ENCODE measurements at places on chromosomes 7 and 10. TPM values are rescaled to one million over a fixed set of nuclear protein-coding genes. Genes with fewer than 3 reads are reported as not detected.

PON3 gene
- total RNA-seq: 31.0 TPM

PRTFDC1 gene
- 18.4 TPM for total RNA-seq

CYP26C1 gene
- not detected for total RNA-seq

PSD gene
- total RNA-seq: 0.55 TPM

TBX20 gene
- 1.2 TPM for total RNA-seq

TACC2 gene
- total RNA-seq: 76.2 TPM

SLC16A9 gene
- total RNA-seq: 0.07 TPM

PRSS1 gene
- total RNA-seq: not detected

DLX6 gene
- not detected for total RNA-seq

OPTN gene
- 52.6 TPM for total RNA-seq

SPDYE9 gene
- not detected for total RNA-seq

NRG3 gene
- not detected for total RNA-seq

PTCD1 gene
- 7.3 TPM for total RNA-seq

MOGAT3 gene
- total RNA-seq: not detected

NPSR1 gene
- not detected for total RNA-seq

NPFFR1 gene
- not detected for total RNA-seq

LRMDA gene
- 3.8 TPM for total RNA-seq

HOXA2 gene
- total RNA-seq: 0.97 TPM

NCF1 gene
- total RNA-seq: 0.29 TPM

All from A549 treated with GW870086 at 1 μM for 4 hours (cell line).